ENCODE measurements at places on chromosomes 12 and 14. TPM values are rescaled to one million over a fixed set of nuclear protein-coding genes. Genes with fewer than 3 reads are reported as not detected.

Gene CLEC9A
- not detected for total RNA-seq

Gene ENO2
- total RNA-seq: 182 TPM

Gene LYZ
- 0.37 TPM for total RNA-seq

Gene LUM
- total RNA-seq: not detected

Gene STYK1
- not detected for total RNA-seq

Gene SLC38A4
- 0.98 TPM for total RNA-seq

Gene KMT2D
- 144 TPM for total RNA-seq

Gene KERA
- not detected for total RNA-seq

Gene HHIPL1
- total RNA-seq: 0.47 TPM

Gene CLEC4A
- 0.71 TPM for total RNA-seq

Gene RNF10
- 188 TPM for total RNA-seq

Gene BEGAIN
- 7.0 TPM for total RNA-seq

Gene ARG2
- total RNA-seq: 78.7 TPM

Gene PTPN6
- total RNA-seq: 3.8 TPM

Measured in glutamatergic neuron (in vitro differentiated cells).